NCI-H774 (cell line): ENCODE measurements at places on chromosomes 7 and 10.

DNA sequence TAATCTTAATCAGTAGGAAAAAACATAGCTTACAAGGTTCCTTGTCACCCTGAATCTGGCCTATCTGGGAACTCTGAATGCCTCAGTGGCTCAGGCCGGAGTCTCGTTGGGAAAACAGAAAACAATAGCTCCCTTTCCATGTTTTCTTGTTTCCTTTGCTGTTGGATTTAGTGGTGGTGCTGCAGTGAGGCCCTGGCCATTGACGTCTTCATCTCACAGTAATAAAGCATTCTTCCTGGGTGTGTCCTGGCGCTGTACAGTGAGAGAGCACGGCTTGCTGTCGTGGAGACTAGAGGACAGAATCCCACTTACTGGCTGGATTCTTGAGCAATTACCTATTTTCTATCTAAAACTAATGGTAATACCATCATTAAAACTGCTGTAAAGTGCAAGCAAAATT, 1.3 kb upstream of the SPOCK2 start:
- DNase-seq, result no peak

GRCh38 chr10:78162853-78163252, 129.2 kb downstream of the RPS24 start:
- no peak for DNase-seq

DNA sequence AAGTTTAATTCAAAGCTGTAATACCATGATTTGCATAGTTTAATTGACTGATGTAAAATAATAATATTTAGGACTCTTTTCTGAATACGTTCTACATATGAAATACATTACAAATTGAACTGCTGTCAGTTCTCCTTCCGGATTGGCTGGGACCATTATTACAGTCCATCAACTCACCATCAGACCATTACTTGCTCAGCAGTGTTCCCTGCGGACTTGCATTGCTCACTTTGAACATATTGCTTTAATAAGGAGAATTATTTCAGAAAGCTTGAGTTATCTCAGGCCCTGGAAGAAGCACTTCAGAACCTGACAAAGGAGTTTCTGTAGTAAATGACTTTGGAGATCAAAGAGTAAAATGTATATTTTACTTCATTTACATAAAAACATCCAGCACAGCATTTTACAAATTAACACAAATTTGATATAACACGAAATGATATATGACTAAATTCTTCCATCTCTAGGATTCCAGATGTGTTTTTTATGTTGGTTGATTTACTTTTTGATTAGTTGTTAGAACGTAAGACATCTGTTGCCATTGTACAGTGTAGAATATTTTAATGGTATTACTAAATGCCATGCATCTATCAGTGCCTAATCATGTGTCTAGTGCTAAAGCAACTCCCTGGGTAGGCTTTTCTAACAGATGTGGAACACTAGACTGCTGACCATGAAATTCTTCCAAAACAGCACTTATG, 418.5 kb upstream of the SEMA3A start:
- no peak for DNase-seq

DNA sequence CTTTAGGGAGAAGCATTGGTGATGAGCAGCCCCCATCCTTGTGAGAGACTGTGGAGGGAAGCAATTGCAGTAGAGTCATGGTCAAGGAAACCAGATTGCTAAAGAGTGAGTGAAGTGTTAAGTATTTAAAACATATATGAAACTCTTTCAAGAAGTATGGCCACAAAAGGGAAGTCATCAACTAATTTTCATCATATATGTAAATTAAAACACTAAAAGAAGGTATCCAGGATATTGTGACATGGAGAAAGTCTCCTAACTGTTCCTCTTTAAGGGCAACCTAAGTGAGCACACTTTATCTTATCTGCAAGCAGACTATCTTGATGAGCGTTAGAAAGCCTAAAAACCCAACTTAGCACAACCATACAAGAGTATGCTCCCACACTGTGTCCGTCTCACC, 69.7 kb downstream of the CD36 start:
- DNase-seq, result no peak

DNA sequence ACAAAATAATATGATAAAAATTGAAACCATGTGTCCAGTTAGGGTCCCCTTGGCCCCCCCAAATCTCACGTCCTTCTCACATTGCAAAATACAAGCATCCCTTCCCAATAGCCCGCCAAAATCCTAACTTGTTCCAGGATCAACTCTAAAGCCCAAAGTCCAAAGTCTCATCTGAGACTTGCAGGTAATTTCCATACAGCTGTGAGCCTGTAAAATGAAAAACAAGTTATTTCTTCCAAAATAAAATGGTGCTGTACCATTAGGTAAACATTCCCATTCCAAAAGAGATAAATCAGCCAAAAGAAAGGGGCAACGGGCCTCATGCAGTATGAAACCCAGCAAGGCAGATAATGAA, 51.0 kb upstream of the COBL start:
- no peak for DNase-seq

- no peak for DNase-seq
Measured at GRCh38 chr7:73345951-73346350, 18.0 kb downstream of the FKBP6 start.

- no peak for DNase-seq
Measured at GRCh38 chr10:112214298-112214926, 30.8 kb upstream of the GPAM start.

- no peak for DNase-seq
Measured at GRCh38 chr7:154584352-154585252, 418.3 kb downstream of the PAXIP1 start.

DNA sequence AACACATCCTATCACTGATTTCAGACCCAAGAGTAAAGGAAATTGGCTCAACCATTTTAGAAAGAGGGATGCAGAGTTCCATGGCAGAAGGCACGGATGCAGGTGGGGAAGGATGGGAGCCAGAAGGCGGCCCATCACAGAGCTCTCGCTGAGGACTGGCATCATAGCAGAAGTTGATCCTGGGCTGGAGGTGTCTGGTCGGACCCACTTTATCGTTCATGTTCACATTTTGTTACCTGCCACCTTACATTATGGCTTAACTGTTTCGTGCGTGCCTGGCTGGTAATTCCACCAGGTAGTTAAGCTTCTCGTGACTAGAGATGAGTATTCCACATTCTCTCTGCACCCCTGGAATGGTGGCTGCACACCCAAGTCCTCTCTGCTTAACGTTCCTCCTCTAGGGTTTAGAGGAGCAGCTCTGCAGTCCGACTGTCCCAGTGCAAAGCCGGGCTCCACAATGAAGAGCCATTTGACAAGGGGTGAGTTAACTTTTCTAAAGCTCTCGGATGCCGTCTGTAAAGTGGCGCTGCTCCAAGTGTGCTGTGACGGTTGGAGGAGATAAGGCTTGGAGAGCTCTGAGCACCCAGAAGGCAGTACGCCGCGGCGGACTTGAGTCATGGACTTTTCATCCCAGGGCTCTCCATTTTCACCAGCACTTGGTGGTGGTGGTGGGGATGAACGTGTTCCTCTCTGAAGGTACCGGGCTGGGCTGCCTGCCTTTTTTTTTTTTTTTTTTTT, 157.1 kb upstream of the SHH start:
- DNase-seq, result no peak

GRCh38 chr7:94509264-94509886, at the start of gene CASD1:
Gene CASD1 (plus strand): TSS chr7:94509809. CDS start chr7:94510085, 276 bp downstream.
- DNase-seq, result peak; percentile 43

GRCh38 chr10:110425684-110426293, 71.9 kb upstream of the DUSP5 start:
- no peak for DNase-seq

DNA sequence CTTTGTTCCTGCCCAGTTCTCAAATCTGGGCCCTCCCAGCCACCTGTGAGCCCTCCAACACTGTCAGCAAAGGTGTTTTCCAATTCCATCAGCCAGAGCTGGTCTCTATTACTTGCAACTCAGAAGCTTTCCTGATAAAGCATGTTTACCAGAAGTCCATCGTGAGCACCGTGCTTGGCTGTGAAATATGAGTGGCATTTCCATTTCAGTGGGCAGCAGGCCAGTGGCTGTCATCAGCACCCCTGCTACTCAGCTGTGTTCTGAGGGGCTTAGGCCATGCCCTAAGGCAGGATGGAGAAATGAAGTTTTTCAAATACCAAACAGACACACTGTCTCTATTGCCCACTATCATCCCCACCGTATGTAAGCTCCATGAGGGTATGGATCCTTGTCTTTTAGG, 12.7 kb upstream of the BNIP3 start:
- DNase-seq, result no peak
